ENCODE measurements at places on chromosomes 16 and 17.

DNA sequence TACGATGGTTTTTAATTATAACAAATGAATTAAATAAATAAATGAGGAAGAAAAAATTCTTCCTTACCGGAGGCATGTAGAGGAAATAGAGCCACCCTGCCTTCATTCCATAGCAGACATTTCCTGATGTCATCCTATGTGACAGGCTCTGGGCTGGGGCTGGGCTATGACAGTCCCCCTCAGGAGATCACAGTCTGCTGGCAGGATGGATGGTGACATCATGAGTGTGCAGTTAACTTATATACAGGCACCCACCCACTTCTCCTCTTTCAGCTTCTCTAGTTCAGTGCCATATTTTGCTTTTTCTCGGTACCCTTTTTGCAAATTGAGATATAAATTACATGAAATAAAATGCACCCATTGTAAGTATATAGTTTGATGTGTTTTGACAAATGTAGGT, 6.4 kb upstream of the CMTM3 start:
- no peak for DNase-seq

- DNase-seq = no peak
Observed at GRCh38 chr17:34070712-34071111, 184.4 kb upstream of the CCL2 start.

GRCh38 chr16:87570938-87571867, 31.1 kb upstream of the JPH3 start:
- DNase-seq = no peak

DNA sequence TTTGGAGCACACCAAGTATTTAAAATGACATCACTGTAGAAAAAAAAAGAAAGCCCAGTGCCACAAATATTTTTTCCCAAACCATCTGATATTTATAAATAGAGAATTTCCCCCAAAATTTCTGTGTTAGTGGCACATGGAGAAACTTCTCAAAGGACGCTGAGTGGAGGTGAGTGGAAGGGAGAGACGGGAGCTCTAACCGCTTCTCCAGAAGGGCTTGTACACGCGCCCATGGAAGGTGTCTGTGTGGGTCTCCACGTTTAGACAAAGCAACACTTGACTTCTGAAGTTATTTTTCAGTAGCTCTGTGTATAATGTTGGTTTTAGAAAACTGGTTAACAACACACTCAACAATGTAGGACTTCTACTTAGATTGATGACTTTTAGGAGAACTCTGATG, 1.0 kb downstream of the MYOCD start:
- no peak for DNase-seq

- DNase-seq = no peak
Observed at GRCh38 chr17:5618476-5618875, 34.2 kb upstream of the NLRP1 start.

All from hypothalamus (tissue), 51 donors.